A549 treated with DMSO at 1 μM for 4 hours (cell line): ENCODE measurements at places on chromosomes 1 and 21. TPM values are rescaled to one million over a fixed set of nuclear protein-coding genes. Genes with fewer than 3 reads are reported as not detected.

Gene PLEKHN1
- total RNA-seq: 4.4 to 7.1 TPM (median 6.1 TPM) in 5 replicates

Gene PDPN
- not detected in 5 replicates for total RNA-seq

Gene LYSMD1
- total RNA-seq: 5.2 to 7.2 TPM (median 6.5 TPM) in 5 replicates

Gene LCE1E
- total RNA-seq: 0.08 TPM in 1 of 5 replicates, not detected in the others

Gene TNN
- total RNA-seq: not detected in 5 replicates

Gene LAPTM5
- 0.07 to 0.36 TPM (median 0.14 TPM) in 5 replicates for total RNA-seq

Gene ALX3
- total RNA-seq: not detected in 5 replicates

Gene CCDC181
- 0.13 to 0.17 TPM (median 0.14 TPM) in 4 of 5 replicates, not detected in the other for total RNA-seq

Gene DPYD
- 1.7 to 3.2 TPM (median 2.3 TPM) in 5 replicates for total RNA-seq

Gene KCNJ9
- total RNA-seq: not detected in 5 replicates

Gene ACTN2
- total RNA-seq: 0.01 to 0.10 TPM (median 0.09 TPM) in 3 of 5 replicates, not detected in the others

Gene ELAPOR1
- 0.41 to 0.96 TPM (median 0.55 TPM) in 5 replicates for total RNA-seq

Gene DCDC2B
- total RNA-seq: not detected in 5 replicates

Gene GSTM1
- not detected in 5 replicates for total RNA-seq

Gene LCE6A
- not detected in 5 replicates for total RNA-seq

Gene TCEANC2
- 1.6 to 4.0 TPM (median 3.1 TPM) in 5 replicates for total RNA-seq
